ENCODE measurements at places on chromosomes 7 and 10. TPM values are rescaled to one million over a fixed set of nuclear protein-coding genes. Genes with fewer than 3 reads are reported as not detected.

The DNAJB6 gene
- total RNA-seq: 83.3 TPM

The OR2AE1 gene
- total RNA-seq: 0.26 TPM

The TAC1 gene
- total RNA-seq: not detected

The PNLIPRP3 gene
- not detected for total RNA-seq

The NAT16 gene
- total RNA-seq: not detected

The NPM3 gene
- total RNA-seq: 66.5 TPM

The EPHA1 gene
- not detected for total RNA-seq

The YAE1 gene
- 40.0 TPM for total RNA-seq

The LRMDA gene
- total RNA-seq: 4.6 TPM

The TMEM26 gene
- total RNA-seq: 12.2 TPM

The SFRP5 gene
- total RNA-seq: not detected

The SLC16A9 gene
- 4.9 TPM for total RNA-seq

The NPS gene
- total RNA-seq: not detected

The FRG2B gene
- total RNA-seq: not detected

The DDC gene
- not detected for total RNA-seq

The WNT16 gene
- total RNA-seq: under 0.01 TPM

The HECW1 gene
- total RNA-seq: under 0.01 TPM

The STAG3 gene
- total RNA-seq: 1.1 TPM

The CRYGN gene
- total RNA-seq: 0.13 TPM

The CBX3 gene
- 90.0 TPM for total RNA-seq

The BLNK gene
- total RNA-seq: not detected

The CPVL gene
- total RNA-seq: 0.13 TPM

The RNLS gene
- 11.6 TPM for total RNA-seq

The PAX4 gene
- not detected for total RNA-seq

The CDC14C gene
- not detected for total RNA-seq

The GPR37 gene
- total RNA-seq: 2.4 TPM

The POLR2J3 gene
- total RNA-seq: 27.0 TPM

The TCERG1L gene
- total RNA-seq: not detected

The ATRNL1 gene
- total RNA-seq: 4.9 TPM

The AFAP1L2 gene
- 0.13 TPM for total RNA-seq

The MSMB gene
- not detected for total RNA-seq

The HOXA13 gene
- not detected for total RNA-seq

The TRIM50 gene
- total RNA-seq: not detected

The TEX36 gene
- total RNA-seq: not detected

The RARRES2 gene
- not detected for total RNA-seq

The IL6 gene
- 6.7 TPM for total RNA-seq

The NEURL1 gene
- total RNA-seq: under 0.01 TPM

The TDRD1 gene
- total RNA-seq: 1.9 TPM

The SPDYE2B gene
- not detected for total RNA-seq

The MTURN gene
- total RNA-seq: 17.3 TPM

The DCLRE1C gene
- 9.4 TPM for total RNA-seq

The PKD2L1 gene
- not detected for total RNA-seq

The UCN3 gene
- not detected for total RNA-seq

The BUB3 gene
- total RNA-seq: 226 TPM
